ENCODE measurements at places on chromosomes 7 and 10.

DNA sequence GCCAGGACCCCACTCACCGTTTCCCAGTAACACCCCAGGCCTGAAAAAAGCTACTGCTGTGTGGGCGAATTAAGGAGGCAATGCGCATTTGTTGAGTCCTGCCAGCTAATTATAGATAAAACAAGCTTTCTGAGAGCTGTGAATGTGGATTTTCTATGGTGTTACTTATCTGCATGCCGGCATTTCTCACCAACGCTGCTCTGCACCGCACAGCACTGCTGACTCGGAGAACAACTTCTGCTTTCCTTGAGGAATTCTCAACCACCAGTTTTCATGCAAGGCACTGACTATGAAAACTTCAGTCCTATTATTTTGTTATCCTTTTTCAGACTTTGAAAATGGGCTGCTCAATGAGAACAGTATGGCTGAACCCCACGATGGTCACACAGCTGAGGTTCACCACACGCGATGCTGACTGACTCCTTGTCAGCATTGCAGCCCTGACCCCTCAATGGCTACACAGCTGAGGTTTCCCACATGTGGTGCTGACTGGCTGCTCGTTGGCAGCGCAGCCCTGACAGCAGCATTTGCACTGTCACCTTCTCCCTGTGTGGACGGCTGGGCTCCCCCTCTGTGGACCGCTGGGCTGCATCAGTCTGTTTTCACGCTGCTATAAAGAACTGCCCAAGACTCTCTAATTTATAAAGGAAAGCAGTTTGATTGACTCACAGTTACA is 190.6 kb downstream of the DIP2C start:
- no peak for DNase-seq

- DNase-seq = no peak
Measured at GRCh38 chr7:17311952-17312351, 13.5 kb downstream of the AHR start.

DNA sequence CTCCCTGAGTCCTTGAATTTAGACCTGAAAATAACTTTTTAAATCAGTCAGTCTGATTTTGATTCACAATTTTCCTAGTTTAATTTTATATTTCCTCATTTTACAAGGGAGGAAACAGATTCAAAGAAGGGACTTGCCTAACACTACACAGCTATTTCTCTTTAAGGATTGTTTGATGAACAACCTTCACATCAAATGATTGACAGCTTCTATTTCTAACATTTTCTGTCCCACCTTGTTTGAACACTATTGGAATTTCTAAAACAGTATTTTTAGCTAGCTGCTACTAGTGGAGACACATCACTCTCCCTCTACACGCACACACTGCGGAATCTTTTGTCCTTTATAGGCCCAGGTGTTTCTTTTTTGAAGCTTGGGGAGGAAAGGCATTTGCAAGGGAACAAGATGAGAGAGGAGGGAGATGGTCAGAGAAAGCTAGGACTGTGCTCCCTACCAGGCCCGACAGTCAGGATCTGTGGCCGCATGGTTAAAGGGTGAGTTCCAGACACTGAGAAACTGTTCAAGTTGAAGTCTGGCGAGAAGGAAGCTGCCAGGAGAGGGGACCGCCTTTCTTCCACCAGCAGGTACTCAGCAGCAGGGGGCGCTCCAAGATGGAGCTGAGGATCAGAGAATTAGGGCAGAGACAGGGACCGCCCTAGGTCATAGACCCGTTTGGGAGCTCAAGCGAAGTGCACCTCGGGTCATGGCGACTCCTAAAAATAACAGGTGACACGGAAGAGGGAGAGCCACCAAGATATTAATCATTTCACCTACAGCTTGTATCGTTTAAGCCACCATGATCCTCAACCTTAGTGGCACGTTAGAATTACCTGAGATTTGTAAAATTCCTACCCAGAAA is 49.7 kb downstream of the DNAJC12 start:
- peak; percentile 52 for DNase-seq

DNA sequence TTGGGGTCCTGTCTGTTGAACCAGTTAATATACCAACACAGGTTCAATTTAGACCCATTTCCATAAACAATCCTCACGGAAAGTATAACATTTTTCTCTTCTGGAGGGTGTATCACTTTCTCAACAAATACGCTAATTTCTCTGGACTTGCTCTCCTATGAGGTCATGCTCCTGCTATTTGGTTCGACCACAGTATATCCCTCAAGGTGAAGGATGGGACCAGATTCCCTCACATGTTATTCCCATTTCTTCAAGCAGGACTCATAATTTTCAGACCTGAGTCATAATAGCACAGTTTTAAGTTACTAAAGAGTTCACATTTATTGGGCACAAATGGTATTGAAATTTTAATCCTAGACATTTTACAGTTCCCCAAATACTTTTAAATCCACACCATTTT is 57.2 kb downstream of the ADAM12 start:
- DNase-seq = no peak

DNA sequence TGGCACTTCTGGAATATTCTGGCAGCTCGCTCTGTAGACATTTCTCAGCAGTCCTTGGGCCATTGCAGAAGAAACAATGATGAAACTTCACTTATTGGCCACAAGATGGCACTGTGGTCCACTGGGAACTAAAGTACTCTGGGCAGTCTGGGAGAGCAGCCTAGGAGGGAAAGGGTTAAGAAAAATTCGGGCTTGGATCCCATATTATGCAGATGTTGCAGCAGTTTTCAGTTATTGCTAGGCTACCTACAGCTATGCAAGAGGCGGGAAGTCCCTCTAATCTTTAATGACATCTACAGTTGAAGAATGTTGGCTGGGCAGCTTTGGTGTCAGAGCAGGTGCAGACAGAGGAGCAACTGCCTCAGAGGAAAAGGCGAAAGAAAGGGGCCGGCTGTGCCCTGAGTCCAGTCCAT is 201.7 kb upstream of the PRSS58 start:
- no peak for DNase-seq

- DNase-seq = no peak
Measured at GRCh38 chr10:20094226-20094976, 278.2 kb downstream of the PLXDC2 start.

- peak; percentile 64 for DNase-seq
Measured at GRCh38 chr7:140230861-140231770, 54.3 kb upstream of the KDM7A start.

- no peak for DNase-seq
Measured at GRCh38 chr10:107727767-107728317, 563.3 kb upstream of the SORCS1 start.

DNA sequence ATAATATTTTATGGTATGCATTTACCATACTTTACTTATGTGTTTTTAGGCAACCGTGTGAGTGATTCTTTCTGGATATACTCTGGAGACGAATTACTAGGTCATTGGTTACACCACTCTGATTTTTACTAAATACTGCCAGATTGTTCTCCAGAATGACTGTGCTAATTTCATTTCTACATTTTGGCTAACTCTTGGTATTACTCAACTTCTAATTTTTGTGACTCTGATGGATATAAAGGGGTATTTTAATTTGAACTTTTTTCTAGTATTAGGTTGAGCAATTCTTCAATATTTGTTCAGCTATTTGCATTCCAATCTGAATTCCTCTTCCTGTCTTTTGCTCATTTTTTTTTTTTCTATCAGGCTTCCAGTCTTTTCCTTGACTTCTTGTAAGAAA is 223.6 kb downstream of the MDFIC start:
- DNase-seq = no peak

DNA sequence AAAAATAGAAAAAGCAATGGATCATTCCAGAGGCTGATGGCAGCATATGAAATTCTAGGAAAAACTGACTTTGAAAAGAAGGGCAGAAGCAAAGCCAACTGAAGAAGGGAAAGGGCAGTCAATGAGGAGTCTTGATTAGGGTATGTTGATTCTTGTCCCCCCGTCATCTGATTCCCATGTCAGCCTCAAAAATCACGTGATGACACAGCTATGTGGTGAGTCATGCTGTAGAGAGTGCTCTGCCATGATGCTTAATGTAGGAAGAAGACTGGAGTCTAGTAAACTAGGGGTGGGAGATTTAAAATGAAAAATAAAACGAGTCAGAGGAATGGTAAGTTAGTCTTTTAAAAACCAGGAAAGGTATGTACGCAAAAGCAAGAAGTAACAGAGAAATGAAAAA is 3.9 kb upstream of the POU6F2 start:
- DNase-seq = no peak

GRCh38 chr7:16708511-16708910 is 45.0 kb upstream of the TSPAN13 start:
- DNase-seq = no peak

- DNase-seq = no peak
Measured at GRCh38 chr7:154750353-154750801, 252.5 kb downstream of the PAXIP1 start.

DNA sequence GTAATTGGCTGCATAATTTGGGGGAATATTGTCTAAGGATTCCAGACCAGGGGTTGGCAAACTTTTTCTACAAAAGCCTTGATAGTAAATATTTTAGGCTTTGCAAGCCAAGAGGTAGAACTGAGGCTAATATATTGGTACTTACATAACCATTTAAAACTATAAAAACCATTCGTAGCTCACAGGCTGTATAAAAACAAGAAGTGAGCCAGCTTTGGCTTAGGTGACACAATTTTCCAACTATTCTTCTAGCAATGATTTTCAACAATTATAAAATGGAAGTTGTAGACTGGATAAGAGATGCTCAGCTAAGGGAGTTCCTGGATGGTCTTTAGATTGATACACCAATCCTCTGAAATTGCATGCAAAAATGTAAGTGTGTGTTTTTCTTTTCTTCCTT is 1.4 kb downstream of the GPR141 start:
- no peak for DNase-seq

DNA sequence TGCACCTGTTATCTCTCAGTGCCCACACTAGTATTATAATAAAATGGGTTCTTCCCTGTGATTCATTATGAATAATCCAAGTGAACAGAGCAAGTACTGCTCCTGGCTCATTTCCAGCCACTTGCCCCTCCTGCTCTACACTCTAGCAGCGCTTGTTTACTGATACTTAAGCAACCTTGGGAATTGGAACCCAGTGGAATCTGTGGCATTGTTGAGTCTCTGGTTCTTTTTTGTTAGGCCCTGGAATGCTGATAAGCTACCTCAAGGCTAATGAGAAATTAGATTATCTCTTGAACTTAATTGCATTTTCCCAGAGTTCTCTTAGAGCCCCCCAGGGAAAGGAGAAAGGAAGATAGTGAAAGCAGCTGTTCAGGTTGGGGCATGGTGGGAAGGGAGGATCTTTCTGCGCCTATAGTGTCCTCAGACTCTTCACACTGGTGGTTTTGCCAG is 34.0 kb downstream of the PRKAR2B start:
- DNase-seq = no peak

GRCh38 chr10:89963451-89964102 is 262.2 kb downstream of the KIF20B start:
- no peak for DNase-seq

DNA sequence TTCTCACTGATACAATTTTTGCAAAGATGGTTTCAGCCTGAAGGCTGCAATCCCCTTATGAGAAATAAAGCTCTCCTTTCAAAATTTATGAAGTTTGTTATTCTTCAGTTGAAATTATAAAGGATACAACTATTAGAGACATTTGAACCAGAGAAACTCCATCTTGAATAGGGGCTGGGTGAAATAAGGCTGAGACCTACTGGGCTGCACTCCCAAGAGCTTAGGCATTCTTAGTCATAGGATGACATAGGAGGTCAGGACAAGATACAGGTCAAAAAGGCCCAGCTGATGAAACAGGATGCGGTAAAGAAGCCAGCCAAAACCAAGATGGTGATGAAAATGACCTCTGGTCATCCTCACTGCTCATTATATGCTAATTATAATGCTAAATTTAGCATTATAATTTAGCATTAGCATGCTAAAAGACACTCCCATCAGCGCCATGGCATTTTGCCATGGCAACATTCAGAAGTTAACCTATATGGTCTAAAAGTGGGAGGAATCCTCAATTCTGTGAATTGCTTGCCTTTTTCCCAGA is 22.4 kb upstream of the IFIT1B start:
- DNase-seq = no peak

- no peak for DNase-seq
Measured at GRCh38 chr7:49243521-49243920, 319.2 kb downstream of the CDC14C start.
